ENCODE measurements at places on chromosomes 6 and 20. TPM values are rescaled to one million over a fixed set of nuclear protein-coding genes. Genes with fewer than 3 reads are reported as not detected.

DNA sequence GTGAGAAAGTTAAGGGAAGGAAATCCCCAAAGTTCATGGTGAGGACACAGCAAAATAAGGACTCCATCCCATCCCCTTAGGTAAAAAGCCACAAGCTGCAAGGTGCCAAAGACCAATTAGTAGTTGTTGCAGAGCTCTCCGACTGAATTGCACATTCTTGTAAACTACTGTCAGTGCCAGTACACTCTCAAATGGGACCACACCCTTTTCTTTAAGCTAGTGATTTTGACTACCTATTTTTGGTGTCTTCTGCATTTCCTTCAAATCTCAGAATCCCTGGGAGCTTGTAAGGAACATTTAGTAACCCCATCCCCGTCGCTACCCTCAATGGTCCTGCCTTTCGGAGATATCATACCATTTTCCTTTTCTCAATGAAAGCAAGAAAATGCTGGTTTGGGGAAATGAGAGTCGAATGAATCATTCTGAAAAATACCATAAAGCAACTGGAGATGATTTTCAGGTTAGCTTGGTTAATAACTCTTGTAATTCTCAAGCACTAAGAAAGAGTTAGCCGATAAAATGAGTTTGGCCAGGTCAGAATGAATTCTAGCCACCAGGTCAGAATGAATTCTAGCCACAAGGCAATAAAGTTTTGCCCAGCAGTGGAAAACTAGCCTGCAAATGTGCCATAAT is 5.2 kb upstream of the HMGN3 start:
- DNase-seq, result no peak
- H3K27me3 ChIP-seq, result no peaks in the 10 kb centered on the region
- no peak overlapping the region for H3K27ac ChIP-seq
- no peak overlapping the region for H3K4me3 ChIP-seq

DNA sequence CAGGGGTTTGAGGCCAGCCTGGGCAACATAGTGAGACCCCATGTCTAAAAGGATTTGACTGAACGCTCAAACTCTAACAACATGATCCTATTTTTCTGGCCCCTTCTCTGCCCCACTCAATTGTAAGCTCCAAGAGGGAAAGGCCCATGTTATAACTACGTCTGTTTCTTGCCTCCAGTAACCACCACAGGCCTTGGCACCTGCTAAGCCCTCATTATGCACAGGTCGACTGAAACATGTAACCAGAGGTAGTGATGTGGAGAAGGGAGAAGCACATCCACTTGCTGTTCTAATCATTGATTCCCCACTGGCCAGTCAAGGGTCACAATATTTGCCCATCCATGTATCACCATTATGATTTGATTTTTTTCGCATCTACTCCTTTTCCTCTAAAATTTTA is 475.5 kb downstream of the KIF16B start:
- no peak overlapping the region for H3K4me3 ChIP-seq
- DNase-seq, result no peak
- no peaks in the 10 kb centered on the region for H3K4me1 ChIP-seq

The ACSS1 gene
- total RNA-seq, result 36.6 TPM

DNA sequence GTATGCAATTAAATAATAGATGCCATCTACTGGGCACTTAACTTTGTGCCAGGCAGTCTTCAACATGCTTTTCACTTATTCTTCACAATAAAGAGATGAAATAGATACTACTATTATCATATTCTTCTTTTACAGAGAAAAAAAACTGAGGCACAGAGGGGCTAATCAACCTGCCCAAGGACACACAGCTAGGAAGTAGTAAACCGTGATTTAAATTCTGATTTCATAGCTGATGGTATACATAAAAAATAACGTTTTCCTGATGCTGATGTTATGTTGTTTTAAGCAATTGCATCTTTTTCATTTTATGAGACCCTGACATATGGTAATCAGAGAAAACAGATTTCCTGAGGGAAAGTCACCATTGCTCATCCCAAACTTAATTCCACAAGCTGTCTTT is 45.1 kb upstream of the ATXN1 start:
- no peaks in the 10 kb centered on the region for H3K27me3 ChIP-seq
- no peak overlapping the region for H3K4me3 ChIP-seq
- H3K36me3 ChIP-seq, result no peaks in the 10 kb centered on the region
- no peak overlapping the region for H3K27ac ChIP-seq
- H3K4me1 ChIP-seq, result peaks cover 49% of the 10 kb centered on the region

The SLC17A2 gene
- total RNA-seq, result not detected

DNA sequence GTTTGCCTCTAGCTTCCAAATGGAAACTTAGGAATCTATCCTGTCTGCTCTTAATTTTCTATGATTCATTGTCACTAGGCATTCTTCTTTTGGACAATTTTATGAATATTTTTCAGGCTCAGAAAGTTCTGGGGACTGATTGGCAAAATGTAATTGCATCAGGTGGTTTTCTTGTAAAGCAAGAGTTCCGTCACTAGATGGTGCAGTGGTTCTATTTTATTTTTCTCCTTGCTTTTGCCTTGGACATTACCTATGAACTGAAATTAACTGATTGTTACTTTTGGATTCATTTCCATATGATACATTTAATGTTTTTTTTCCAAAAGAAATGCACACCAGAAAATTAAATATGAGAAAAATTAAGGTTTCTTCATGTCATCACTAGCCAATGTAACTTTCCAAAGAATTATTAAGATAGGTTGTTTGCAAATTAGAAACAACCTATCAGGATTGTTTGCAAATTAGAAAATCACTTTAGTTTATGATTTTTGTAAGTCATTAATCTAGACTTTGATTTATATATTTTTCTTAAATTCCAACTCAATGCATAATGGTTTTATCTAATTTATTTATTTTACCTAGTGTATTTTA is 48.0 kb downstream of the TMEM170B start:
- H3K36me3 ChIP-seq, result no peaks in the 10 kb centered on the region
- peaks cover 16% of the 10 kb centered on the region for H3K4me1 ChIP-seq
- no peak for DNase-seq
- H3K27ac ChIP-seq, result no peak overlapping the region

The FOXQ1 gene
- total RNA-seq, result 2.7 TPM

The PNRC1 gene
- 486 TPM for total RNA-seq
